Stimulated activated CD8-positive, alpha-beta memory T cell treated with anti-CD3 and anti-CD28 coated beads, Interleukin-4, amount 100 ng/mL, for 4 hours (primary cell): ENCODE measurements at places on chromosomes 11 and 22.

- DNase-seq, result no peak
These were observed 9.9 kb downstream of the RDX start for GRCh38 chr11:110286298-110287040.

GRCh38 chr11:126109941-126110731 is 47.5 kb upstream of the CDON start:
- no peak for DNase-seq

GRCh38 chr11:71322861-71323582 is 70.6 kb upstream of the SHANK2 start:
- DNase-seq, result no peak

GRCh38 chr11:45879803-45880686 is 5.4 kb upstream of the MAPK8IP1 start:
- no peak for DNase-seq

GRCh38 chr11:126194121-126194543 is 17.3 kb downstream of the RPUSD4 start:
- no peak for DNase-seq

DNA sequence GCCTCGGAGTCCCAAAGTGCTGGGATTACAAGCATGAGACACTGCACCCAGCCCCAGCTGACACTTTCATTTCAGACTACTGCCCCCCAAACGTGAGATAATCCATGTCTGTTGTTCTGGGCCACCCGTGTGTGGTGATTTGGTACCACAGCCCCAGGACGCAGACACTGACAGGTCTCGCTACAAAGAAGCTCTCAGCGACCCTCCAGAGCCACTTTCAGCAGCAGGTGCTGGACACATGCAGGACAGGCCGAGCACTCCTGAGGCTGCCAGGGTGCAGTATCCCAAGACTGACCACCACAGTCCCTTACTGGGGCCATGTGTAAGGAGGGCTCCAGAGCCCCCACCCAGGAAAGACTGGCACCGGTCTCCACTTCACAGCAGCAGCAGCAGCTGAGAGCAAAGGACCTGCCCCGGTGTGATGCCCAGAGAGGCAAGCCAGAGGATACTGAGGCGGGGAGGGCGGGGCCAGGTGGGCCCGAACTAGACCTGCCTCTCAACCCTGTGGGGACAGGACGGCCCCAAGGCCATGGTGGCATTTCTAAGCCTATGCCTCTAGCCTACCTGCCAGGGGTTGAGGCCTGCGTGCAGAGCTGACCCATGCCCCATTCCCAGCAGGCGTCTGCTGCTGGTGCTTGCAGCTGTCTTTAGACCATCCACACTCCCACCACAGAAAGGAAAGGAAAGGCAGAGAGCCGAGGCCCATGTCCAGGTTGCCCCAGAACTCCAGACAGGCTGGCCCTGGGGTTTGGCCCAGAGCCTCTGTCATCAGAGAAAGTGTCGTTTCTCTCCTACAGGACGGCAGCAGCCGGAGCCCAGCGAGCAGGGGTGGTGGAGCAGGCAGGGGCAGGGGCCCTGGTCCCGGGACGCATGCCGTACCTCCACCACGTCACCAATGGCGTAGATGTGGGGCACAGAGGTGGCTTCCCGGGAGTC is 28.0 kb upstream of the GNB1L start:
- DNase-seq, result no peak

DNA sequence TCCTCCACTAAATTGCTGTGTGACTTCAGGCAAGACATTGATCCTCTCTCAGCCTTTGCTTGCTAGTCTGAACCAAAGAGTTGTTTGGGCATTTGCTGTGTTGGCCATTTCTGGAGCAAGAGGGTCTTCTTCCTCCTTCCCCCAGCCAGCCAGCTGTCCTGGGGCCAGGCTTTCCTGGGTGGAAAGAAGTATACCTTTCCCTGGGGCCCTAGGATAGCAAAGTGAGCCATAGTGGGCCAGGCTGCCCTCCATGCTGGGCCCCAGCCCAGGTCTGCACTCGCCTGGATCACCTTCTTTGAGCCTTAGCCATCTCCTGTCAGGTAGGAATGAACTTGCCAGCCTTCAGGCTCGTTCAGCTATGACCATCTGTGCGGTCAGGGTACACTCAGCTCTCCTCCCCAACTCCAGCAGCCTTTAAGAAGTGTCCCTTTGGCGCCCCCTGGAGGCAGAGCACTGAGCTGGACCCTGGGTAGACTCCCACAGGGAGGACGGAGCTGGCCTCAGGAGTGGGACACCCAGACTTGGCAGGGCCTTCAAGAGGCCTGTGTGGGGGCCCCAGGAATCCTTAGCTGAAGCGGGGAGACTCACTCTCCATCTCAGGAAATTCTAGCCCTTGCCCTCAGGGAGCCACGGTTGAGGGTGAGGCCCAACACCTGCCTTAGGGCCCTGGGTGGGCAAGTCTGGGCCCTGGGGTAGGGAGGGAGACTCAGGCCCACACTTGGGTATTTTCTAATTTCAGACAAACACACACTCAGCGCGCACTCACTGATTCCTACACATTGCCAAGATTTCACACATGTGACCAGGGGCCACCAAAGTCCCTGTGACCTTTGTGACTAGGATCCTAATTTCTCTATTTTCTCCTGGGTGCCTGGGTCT is 35.6 kb upstream of the TPBGL start:
- DNase-seq, result peak; percentile 80

DNA sequence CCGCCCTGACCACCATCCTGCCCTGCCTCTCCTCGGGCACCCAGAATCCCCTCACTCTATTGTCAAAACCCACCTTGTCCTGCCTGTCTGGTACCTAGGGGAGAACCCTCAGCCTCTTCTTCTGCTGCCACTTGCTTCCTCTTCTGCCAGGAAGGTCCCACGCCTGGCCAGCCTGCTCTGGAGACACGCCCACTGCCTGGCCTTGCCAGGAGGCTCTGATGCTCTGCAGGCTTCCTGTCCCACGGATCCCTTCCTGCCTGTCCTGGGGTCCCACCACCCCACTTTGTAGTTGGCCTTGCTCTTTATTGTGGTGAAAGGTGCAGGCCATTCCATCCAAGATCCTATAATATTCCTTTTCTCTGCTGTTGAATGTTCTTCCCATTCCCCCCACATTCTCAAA is 63.4 kb downstream of the BMAL1 start:
- no peak for DNase-seq

DNA sequence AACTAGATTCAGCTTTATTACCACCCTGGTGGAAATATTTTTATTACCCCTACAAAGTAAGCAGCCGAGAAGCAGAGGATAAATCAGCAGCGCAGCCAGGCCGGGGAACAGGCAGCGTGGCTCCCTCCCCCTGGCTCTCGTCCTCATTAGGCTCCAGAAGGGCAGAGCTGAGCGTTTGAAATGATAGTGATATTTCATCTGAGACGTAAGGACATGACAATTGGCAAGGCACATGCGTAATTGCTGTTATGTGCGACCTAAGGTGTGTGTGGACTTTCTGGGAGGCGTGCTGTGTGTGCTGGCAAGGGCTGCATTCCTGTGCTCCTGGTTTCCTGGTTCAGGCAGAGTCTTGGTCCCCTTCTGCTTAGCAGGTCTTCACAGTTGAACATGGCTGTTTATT is 247.8 kb downstream of the TBC1D22A start:
- DNase-seq, result no peak

- DNase-seq, result no peak
These were observed 19.3 kb downstream of the EIF3F start for GRCh38 chr11:8006349-8006977.

- no peak for DNase-seq
These were observed 816 bp upstream of the PLEKHA7 start for GRCh38 chr11:17014833-17015626.

GRCh38 chr11:18495703-18496102 is 31.0 kb downstream of the TSG101 start:
- DNase-seq, result no peak

- no peak for DNase-seq
These were observed 6.6 kb downstream of the CERK start for GRCh38 chr22:46731246-46732040.

DNA sequence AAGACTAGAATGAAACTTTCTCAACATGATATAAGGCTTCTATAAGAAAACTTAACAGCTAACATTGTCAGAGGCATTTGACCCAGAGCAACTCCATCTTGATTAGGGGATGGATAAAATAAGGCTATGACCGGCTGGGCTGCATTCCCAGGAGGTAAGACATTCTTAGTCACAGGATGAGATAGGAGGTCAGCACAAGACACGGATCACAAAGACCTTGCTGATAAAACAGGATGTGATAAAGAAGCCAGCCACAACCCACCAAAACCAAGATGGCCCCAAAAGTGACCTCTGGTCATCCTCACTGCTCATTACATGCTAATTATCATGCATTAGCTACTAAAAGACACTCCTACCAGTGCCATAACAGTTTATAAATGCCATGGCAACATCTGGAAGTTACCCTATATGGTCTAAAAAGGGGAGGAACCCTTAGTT is 135.2 kb downstream of the TTC28 start:
- no peak for DNase-seq

DNA sequence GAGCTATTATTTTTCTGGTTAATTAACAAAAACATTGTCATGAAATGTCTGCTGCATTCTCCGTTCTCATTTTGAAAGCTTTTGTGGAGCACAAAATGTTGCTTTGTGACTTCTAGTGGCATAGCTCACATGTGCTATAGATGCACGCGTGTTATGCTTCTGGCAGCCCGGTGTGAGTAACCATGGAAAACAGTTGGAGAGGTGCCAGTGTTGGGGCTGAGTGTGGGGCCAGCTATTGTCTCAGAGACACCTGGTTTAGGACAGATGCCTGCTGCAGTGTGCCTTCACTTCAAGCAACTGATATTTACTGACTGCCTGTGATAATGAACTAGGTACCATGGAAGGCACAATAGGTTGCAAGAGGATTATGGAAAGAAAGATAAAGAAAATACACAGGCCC is 760.6 kb downstream of the NTM start:
- DNase-seq, result no peak

DNA sequence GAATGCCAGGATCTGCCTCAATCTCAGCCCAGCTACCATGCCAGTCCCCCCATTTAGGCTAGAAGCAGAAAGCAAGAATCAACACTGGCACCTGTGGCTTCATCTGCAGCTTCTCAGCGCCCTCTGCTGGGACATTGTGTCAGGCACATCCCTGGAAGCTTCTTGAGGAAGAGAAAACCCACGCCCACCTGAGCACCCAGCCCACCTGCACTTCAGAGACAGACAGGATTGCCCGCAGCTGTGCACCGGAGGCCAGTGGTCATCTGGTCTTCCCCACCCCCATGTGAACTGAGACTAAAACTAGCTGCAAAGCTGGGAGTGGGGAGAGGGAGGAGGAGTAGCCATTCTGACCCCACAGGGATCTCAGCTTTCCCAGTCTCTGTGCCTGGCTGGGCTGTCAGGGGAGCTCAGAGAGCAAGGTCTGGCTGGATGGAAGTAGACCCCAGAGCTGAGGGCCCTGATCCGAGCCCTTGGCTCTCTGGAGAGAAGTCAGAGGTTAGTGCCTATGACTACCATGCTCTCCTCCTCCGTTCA is 66.8 kb downstream of the FEZ1 start:
- peak; percentile 6 for DNase-seq

DNA sequence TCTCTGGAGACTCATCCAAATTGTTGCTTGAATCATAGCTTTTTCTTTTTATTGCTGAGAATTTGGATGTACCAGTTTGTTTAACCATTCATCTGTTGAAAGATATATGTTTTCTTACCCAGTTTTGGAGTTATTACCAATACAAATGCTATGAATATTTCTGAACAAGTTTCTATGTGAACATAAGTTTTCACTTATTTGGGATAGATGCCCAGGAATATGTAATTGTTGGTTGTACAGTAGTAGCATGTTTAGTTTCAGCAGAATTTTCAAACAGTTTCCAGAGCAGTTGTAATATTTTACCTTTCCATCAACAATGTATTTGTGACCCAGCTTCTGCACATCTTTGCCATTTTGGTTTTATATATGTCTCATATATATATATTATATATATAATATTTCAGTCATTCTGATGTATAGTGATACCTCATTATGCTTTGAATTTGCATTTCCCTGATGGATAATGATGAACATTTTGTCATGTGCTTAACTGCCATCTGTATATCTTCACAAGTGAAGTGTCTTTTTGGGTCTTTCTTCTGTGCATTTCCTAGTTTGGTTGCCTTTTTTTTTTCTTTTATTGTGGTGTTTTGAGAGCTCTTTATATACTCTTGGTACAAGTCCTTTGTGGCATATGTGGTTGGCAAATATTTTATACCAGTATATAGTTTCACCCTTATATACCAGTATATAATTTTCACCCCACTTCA is 118.8 kb downstream of the LUZP2 start:
- no peak for DNase-seq

- DNase-seq, result no peak
These were observed 44.9 kb upstream of the SWAP70 start for GRCh38 chr11:9619004-9619403.

- DNase-seq, result no peak
These were observed 9.0 kb downstream of the RTL6 start for GRCh38 chr22:44489026-44489425.

GRCh38 chr11:19808076-19808911 is 95.7 kb downstream of the NAV2 start:
- DNase-seq, result no peak

DNA sequence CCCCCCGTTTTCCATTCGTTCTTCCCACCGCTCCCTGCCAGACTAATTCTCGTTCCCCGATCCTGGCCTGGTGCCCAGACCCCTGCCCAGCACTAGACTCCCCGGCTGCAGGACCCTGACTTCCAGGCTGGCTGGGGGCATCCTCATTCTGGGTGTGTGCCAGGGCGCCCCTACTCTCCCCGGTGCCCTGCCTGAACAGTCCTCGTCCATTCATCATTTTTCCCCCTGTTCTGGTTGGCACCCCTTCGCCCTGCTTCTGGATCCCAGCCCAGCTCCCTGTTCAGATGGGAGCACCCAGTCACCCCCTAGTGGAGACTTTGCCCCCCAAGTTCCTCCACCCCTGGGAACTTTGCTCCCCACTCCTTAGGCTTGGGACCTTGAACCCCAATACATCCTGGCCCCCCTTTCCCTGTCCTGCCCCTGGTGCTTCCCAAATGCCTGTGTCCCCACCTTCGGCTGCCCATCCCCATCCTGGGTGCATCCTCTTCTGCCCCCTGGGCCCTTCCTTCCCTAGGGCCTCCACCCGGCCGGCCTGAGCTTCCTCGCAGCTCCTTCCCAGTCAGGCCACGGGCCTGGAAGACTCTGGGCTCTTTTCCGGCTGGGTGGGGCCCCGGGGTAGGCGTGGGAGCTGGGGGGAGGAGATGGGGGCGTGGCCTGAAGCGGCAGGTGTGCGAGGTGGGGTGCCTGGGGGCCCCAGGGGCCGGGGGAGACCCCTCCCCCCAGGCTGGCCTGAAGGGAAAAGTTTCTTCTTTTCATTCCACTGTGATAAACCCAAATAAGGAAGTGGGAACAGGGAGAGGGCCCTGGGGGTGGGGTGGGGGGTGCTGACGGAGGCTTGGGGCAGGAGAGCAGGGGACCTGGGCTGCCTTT is 908 bp downstream of the PLCB3 start:
- no peak for DNase-seq

GRCh38 chr11:69249311-69250185 is 44.4 kb upstream of the MYEOV start:
- no peak for DNase-seq

GRCh38 chr11:106233191-106233590 is 155.7 kb downstream of the AASDHPPT start:
- no peak for DNase-seq

DNA sequence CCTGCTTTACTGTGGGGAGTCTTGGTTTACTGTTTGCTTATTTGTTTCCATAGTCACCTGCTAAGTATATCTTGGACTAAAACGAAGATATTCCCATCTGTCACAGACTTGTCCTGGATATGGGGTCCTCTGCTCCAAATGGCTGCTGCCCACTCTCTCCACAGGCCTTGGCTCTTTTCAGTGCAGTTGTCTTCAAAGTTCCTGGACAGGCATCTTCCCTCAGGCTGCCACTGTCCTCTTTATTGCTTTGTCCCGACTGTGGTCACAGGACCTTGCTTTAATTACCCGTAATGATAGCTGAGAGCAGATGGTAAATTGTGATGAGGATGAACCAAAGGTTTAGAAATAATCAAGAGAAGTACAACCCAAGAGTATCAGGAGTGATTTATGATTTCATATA is 713.9 kb upstream of the CCDC179 start:
- no peak for DNase-seq
